Activated CD4-positive, alpha-beta T cell treated with anti-CD3 and anti-CD28 coated beads for 24 hours (primary cell): ENCODE measurements at places on chromosomes 7 and 10.

- DNase-seq = no peak
These were observed 189.9 kb downstream of the ZEB1 start for GRCh38 chr10:31508882-31509281.

GRCh38 chr7:102376964-102377466, 19.1 kb upstream of the PRKRIP1 start:
- no peak for DNase-seq

- no peak for DNase-seq
These were observed 33.3 kb upstream of the LYZL2 start for GRCh38 chr10:30662814-30663213.

DNA sequence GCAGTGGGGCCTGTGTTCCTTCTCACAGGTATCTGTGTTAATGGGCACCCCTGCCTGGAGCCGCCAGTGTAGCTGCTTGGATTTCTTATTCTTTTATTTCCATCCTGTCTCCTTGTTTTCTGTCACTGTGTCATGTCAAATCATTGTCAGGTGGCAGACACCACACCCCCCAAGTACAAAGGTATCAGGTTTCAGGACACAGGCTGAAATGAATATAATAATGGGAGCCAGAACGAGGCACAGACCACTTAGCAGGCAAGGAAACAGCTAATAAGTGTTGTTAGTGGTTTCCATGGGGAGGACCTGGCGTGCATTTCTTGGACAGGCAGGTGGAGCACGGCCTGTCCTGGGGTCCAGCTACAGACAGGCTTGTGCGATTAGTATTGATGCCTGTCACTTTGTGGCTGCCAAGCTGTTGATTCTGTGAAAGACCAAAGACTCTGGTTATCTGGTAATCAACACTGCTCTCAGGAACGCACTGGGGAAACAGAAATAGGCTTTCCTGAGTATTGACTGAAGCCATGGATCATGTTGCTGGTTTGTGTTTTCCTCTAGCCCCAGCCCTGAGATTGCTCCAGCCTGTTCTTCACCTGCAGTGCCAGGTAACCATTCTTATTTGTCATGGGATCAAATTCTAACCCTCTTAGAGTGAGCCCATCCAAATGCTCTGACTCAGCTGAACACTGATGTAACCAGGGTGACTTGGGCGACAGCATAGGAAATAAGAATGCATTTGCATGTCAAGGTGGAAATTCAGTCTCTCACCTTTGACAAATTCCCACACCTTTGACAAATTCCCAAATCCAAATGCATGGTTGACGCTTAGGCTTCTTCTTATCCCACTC, 1002.0 kb downstream of the LRMDA start:
- no peak for DNase-seq

DNA sequence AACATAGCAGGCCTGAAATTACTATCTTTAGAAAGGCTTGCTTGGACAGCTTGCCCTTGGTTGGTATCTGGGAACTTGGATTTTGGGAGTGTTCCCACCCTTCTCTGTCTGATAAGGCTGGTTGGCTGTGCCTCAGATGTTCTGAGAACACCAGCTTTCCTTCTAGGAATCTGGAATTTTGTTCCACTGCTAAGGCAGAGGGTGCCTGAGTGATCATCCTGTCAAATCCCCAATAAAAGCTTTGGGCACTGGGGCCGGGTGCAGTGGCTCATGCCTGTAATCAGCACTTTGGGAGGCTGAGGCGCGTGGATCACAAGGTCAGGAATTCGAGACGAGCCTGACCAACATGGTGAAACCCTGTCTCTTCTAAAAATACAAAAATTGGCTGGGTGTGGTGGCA, 5.0 kb downstream of the TRUB1 start:
- DNase-seq = no peak

GRCh38 chr7:153023194-153023592, 263.6 kb downstream of the ACTR3B start:
- DNase-seq = no peak

GRCh38 chr10:120732067-120732466, 119.1 kb upstream of the WDR11 start:
- no peak for DNase-seq

DNA sequence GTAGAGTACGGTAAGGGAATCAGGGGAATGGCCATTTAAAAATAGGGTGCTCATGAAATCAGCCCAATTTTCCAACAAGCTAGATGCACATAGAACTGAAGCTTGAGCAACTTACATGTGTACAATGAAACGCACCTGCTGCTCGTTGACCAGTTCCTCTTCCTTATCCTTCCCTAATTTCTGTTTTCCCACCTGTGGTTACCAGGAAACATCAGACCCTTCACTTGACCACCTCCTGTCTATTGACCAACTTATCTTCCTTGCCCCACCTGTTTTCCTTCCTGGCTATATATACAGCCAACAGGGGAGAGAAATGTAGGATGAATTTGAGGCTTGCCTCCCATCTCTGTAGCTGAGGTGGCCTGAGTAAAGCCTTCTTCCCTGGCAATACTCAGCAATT, 37.8 kb upstream of the RAPGEF5 start:
- DNase-seq = no peak

DNA sequence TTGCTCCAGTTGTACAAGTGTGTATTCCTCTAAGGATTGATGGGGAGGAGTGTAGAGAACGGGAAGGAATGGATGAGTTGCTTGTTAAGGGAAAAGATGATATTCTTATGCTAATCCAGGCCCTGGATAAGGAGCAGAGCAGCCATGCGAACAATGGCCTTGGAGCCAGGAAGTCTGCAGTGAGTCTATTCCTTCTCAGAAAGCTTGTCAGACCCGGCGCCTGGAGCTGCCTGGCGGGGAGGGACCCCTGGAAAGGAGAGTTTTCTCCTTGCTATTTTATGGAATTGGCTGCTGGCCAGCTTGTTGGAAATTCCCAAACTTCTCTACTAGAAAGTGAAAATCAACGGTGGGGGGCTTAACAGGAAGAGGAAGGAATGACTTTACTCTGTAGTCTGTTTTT, 89.1 kb downstream of the MMRN2 start:
- DNase-seq = no peak

GRCh38 chr7:112263519-112263918, 57.0 kb downstream of the ZNF277 start:
- no peak for DNase-seq

- no peak for DNase-seq
These were observed 9.5 kb downstream of the OGDHL start for GRCh38 chr10:49752584-49752983.

- DNase-seq = no peak
These were observed 20.0 kb downstream of the GNA12 start for GRCh38 chr7:2824026-2824677.

DNA sequence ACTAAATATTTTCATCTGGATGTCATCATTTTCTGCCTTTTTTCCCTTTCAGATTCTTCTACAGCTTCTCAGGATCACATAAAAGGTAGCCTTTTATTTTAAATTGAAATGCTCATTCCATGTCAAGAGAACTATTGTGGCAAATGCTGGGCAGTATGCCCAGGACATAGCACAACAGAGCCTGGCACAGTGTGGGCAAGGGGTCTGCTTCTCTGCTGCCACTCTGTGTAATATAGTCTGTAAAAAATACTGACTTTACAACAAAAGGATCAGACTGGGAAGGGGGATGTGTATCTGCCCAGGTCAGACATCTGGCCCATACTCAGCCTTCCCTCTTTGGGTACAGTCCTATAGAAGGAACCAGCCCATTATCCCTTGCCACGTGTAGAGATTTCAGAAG, 62.7 kb downstream of the CUZD1 start:
- no peak for DNase-seq

DNA sequence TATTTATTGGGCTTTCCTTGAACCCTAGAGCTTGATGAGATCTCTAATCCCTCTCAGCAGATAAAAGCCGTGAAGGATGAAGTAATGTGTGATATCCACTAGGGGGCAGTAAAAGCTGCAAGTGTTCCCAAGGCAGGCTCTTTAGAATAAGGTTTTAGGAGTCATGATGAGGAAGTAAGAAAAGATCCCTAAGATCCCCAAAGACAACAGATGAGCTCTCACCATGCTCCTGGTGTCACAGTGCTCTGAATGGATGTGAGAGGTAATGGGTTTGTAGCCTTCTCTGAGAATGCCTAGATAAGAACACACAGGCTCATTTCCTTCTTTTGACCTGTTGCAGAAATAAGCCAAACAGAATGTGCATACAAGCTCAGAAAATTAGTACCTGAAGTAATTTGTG, 70.4 kb upstream of the ITPRID1 start:
- no peak for DNase-seq

DNA sequence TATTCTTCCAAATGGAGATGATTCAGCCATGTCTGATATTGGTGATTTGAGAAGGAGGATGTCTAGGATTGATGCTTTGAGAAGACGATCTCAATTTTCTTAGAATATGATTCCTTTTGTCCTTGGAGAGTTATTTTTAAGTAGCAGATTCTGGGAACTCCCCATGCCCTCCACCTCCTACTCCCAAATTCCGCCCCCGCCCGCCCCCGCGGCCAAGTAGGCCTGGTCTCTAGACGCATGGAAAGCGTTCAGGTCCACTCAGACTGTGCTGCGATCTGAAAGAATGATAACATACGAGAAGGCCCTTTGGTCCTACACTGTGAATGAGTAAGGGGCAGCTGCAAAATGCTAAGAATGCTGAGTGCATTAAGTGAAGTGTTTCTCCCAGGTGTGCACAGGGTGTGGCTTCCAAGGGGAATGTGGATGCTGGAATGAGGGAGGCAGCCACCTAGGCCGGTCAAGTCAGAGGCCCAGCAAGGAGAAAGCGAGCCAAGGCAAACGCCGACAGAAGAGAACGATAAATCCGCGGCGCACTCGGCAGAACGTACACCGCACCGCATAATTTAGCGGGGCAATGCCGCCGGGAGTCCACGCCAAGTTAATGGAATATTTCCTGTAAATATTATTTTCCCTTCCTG, 142.3 kb downstream of the PRPF18 start:
- no peak for DNase-seq

- no peak for DNase-seq
These were observed 11.2 kb upstream of the C10orf95 start for GRCh38 chr10:102462512-102463054.

DNA sequence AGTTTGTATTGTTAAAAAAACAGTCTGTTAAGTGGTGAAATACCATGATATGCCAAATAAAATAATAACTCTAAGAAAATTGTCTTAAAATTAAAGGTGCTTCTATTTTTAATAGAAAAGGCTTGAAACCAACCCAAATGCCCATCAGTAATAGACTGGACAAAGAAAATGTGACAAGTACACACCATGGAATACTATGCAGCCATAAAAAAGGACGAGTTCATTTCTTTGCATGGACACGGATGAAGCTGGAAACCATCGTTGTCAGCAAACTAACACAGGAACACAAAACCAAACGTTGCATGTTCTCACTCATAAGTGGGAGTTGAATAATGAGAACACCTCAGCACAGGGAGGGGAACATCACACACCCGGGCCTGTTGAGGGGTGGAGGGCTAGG, 7.1 kb downstream of the CNTNAP2 start:
- DNase-seq = no peak

DNA sequence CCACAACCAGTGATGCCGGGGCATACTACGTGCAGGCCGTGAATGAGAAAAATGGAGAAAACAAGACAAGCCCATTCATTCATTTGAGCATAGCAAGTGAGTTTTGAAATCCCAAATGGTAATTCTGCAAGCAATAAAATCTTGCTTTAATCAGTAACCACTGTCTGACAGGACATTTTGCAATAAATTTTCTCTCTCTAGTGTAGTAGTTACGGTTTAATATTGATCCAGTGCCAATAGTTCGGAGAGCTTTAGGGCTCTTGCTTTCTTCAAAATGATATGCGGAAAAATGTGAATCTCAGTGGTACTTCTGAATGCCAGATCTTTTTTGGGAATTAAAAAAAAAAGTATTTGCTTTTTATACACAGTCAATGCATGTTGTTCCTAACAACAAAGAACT, 520.4 kb downstream of the SDK1 start:
- DNase-seq = no peak

- DNase-seq = no peak
These were observed 24.0 kb downstream of the VOPP1 start for GRCh38 chr7:55548295-55548731.

- DNase-seq = no peak
These were observed 11.5 kb downstream of the TMEM176B start for GRCh38 chr7:150788474-150789269.

DNA sequence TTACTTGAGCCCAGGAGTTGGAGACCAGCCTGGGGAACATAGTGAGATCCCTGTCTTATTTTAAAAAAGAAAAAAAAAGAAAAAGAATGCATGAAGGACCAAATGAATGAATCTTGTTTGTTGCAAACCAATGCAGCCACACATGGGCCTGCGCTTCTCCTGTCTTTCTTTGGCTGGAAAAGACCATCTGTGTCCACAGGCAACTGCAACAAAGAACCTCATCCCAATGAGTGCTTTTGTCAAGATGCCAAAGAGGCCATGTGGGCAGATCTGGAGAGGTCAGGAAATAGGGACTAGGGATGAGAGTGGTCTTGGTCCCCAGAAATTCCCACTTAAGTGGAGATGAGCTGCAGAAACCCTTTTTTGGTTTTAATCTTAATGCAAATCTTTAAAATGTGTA, 49.8 kb upstream of the DUSP5 start:
- no peak for DNase-seq

DNA sequence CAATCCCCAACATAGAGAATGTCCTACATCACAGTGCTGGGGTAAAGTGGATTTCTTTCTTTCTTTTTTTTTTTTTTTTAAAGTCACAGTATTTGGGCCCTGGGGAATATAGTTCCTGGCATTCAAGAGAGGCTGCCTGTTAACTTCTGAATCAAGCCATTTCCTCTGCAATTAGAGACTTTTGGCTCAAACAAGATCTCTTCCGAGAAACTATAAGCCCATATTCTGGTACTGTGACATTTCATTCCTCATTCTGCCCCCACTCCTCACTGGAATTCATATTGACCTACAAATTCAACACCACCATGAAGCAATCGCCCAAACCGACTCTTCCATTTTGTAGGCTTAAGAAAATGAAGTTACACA, 187.4 kb downstream of the PHTF2 start:
- no peak for DNase-seq

- no peak for DNase-seq
These were observed 219.2 kb upstream of the C7orf33 start for GRCh38 chr7:148371280-148371937.

- DNase-seq = no peak
These were observed 28.9 kb upstream of the SAMD9L start for GRCh38 chr7:93176992-93177580.

GRCh38 chr7:95725205-95725604, 47.1 kb upstream of the DYNC1I1 start:
- DNase-seq = no peak

GRCh38 chr7:155917836-155918430, 105.7 kb upstream of the SHH start:
- no peak for DNase-seq

DNA sequence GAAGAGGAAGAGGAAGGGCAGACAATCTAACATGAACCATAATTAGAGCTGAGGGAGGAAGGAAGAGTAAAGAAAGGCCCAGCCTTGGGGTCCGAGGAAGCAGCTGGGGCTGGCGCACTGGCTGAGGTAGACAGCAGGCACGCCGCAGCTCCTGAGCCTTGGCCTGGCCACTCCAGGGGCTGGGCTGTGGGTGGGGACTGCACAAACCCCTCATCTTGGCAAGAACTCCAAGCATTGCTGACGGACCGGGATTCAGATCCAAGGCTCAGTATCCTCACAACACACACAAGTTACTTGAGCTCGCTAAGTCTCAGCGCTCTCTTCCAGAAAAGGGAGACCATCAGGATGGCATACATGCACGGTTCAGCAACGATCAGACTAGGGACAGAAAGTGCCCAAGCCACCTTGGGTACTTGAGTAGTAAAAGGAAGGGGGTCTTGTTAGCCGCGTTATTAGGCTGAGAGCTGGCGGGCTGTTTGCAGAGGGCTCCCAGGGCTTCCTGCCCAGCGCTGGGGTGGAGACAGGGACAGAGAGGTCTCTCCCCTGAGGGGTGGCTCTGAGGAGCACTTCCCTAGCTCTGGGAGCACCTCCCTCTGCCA, 4.5 kb downstream of the TNS3 start:
- no peak for DNase-seq
